ENCODE measurements at places on chromosomes 11 and 22.

GRCh38 chr11:46649180-46649738 lies 31.9 kb downstream of the ATG13 start:
- no peak for DNase-seq

DNA sequence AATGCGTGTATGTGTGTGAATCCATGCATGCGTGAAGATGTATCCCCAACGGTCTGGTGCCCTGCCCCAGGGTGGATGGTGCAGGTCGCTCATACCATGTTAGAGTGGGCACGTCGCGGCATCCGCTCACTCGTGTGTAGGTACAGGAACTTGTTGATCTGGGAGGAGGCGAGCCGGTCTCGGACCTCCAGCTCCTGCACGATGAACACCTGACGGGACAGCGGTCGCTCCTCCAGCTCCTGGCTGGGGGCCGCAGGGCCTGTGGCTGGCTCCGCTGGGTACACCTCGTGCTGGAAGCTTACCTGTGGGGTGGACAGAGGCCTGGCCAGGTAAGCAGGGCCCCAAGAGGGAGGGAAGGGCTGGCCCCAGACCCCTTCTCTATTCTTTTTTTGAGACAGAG lies 18.5 kb downstream of the ATG2A start:
- DNase-seq, result no peak

- no peak for DNase-seq
These were observed 11.5 kb upstream of the MUC15 start for GRCh38 chr11:26583550-26583949.

DNA sequence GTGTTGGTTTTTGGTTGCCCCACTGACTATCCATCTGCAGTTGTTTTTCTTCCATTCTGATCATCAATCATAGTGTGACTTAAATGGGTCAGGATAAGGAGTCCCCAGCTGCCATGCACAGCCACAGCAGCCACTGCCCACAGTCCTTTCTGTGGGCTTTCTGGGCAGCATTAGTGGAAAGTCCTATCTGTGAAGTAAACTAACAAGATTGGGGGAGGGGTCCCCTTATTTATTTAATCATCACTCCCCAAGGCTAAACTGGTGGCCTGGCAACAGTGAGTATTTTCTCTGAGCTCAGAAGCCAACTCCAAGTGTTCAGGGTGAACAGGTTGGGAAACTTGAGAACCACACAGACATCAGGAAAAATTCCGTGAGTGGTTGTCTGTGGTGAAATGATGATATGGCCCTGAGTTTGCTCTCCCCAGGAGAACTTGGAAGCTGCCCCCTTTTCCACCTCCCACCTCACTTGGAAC lies 145.0 kb downstream of the CCDC34 start:
- DNase-seq, result no peak

- no peak for DNase-seq
These were observed 384.8 kb downstream of the TENM4 start for GRCh38 chr11:79055856-79056631.

DNA sequence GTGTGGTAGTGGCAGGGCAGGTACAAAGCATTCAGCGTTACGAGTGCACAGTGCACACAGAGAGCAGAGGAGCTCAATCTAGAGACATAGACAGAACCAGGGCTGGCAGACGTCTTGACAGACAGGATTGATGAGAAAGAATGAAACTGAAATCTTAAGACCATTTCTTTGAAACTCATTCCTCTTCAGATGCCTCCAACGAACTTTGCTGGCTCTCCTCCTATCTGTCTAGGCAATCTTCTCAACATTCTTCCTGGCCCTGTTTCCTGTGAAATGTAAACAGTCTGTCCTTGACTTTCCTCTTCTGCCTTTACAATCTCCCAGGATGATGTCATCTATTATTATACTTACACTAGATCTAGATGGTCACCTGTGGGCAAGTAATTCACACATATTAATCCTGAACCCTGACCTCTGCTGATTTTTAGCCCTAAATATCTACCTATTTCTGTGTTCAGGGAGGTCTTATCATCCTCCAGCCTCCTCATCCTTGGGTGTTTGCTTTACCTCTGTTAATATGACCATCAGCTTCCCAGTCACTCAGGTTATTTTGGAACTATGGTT lies 119.5 kb downstream of the ENTHD1 start:
- DNase-seq, result no peak

DNA sequence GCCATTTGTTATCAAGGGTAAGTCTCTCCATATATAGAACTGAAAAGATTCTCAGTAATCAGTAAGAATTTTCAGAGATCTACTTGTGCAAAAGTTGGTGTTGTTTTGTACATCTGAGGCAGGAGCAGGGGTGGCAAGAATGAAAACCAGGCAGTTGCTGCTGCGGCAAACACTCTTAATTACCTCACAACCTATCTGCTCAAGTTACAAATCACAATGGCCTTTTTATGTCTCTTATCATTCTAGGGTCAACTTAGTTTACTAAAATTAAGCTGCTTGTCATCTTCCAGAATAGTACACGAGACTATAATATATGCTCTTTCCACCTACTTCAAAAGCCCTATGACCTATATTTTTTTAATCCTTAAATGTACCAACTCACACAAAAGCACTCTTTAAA lies 14.3 kb upstream of the FSHB start:
- DNase-seq, result no peak

GRCh38 chr11:131109790-131110189 lies 193.5 kb upstream of the SNX19 start:
- DNase-seq, result no peak

DNA sequence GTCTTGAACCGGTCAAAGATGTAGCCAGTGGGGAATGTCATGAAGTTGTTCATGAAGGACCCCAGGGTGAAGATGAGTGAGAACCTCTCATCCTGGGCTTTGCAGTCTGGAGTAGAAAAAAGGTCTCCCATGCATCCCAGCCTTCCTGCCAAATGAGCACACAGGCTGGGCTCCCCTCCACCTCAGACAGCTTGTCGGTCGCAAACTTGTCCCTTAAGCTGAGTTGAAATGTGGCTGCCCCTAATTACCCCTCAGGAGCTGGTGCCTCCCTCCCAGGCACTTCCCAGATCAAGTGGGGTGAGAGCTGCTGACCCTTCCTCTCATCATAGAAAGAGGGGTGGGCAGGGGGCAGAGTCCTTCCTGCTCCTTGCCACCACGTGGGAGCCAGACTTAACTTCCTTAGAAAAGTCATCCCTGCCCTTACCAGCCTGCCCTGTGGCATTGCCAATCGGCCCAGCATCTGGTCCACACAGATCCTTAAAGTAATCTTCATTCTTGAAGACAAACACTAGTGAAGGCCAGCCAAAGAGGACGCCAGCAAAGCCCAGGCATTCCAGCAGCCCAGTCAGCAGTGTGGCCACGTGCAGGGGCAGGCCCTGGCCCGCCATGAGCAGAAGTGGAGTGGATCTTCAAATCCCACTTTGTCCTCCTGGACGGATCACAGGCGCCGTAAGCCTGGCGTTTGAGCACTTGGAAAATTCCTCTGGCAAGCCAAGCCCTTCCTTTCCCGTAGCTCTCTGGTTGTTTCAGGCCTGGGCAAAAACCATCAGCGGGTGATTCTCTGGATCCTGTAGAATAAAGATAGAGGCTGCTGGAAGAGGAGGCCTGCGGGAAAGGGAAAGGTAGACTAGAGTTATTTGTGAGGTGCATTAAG lies 1.1 kb downstream of the SLC43A3 start:
- no peak for DNase-seq

DNA sequence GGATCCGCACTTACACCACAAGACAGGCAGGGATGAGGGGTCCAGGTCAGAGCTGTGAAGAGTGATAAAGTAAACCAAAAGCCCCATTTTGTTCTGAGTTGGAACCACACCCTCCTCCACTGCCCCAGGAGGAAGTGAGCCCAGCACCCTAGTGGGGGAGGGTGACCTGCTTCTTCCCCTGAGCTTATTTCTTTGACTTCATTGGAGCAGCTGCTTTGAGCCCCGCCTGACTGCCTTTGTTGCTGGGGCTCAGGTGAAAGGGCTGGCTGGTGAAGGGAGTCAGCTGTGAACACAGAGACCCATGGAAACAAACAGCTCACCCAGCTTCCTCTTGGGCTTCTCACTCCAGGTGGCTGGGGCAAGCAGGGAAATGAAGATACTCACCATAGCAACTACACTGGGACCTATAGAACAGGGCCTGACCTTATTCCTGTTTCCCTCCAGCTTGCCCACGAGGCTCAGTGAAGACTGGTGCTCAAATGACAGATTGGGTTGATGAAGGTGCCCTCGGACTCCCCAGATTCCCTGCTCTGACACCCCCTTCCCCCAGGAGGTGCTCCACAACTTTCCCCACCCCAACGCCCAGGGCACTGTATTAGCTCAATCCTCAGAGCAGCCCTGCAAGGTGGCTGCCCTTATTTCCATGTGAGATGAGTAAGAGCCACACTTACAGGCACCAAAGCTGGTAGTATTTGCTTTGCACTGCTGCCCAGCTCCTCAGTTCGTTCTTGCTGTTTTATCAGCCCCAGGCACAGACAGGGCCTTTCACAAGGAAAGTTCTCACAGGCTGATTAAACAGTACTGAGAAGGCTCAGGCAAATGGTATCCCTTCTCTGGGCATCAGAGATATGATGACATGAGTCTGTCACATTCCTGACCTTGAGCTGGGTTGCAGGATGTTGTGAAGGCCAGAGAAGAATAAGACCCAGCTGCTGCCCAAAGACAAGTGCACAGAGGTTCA lies 2.4 kb downstream of the UCP2 start:
- DNase-seq, result no peak

- no peak for DNase-seq
These were observed 127.6 kb upstream of the PARVA start for GRCh38 chr11:12249590-12250260.

DNA sequence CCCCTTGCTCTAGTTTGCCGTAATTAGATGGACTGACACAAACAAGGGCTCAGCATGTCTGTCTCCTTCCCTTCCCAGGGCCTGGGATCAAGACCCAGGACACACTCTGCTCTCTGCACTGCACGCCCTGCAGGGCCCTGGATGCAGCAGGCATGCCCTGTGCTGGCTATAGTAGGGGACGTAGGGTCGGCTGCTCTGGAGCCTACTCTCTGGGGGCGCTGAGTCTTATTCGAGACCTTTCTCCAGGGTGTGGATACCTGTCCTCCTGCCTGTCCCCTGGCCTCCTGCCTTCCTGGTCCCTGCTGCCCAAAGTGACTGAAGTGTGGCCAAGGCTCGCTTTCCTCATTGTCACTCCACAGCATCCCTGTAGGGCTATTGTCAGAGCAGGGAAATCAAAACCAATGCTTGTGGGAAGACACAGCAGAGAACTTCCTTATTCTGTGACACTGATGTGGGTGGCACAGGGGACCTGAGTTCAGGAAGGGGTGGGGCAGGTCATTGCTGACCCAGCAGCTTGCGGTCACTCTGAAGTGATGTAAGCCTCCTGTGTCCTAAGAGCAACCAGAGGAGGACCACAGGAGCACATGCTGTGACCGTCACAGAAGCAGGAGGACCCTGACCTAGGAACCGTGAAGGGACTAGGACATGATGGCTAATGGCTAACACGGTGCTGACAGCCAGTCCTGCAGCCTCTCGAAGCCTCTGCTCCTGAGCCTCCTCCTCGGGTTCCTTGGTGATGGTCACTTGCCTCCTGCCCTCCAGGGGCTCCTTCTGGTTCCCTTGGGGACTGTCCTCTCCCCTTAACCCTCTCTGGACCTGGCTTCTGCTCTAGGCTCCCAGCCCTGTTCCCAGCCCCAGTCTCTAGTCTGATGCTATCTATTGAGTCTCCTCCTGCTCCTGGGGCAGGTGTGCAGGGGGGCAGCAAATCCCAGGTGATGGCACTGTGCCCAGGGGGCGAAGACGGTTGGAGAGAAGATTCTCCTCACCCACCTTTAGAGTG lies 10.3 kb downstream of the APOBEC3A start:
- DNase-seq, result no peak

GRCh38 chr11:40467771-40468170 lies 991.7 kb downstream of the LRRC4C start:
- DNase-seq, result no peak
